ENCODE measurements at places on chromosomes 11 and 22.

DNA sequence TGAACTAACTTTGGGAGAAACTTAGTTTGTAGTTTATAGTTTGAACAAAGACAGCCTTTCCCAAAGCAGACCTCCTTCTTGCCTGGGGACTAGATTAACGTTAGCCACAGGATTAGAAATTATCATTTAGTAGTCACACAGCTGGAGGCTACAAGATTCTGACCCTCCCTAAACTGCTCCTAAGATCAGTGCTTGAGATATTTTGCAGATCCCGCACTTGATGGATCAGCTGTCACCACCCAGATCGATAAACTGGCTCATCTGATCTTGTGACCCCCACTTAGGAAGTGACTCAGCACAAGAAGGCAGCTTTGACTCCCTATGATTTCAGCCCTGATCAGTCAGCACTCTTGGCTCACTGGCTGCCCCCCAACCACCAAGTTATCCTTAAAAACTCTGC is 1.6 kb downstream of the SLC22A24 start:
- DNase-seq = no peak

GRCh38 chr11:113110046-113110445 is 148.8 kb downstream of the NCAM1 start:
- no peak for DNase-seq

DNA sequence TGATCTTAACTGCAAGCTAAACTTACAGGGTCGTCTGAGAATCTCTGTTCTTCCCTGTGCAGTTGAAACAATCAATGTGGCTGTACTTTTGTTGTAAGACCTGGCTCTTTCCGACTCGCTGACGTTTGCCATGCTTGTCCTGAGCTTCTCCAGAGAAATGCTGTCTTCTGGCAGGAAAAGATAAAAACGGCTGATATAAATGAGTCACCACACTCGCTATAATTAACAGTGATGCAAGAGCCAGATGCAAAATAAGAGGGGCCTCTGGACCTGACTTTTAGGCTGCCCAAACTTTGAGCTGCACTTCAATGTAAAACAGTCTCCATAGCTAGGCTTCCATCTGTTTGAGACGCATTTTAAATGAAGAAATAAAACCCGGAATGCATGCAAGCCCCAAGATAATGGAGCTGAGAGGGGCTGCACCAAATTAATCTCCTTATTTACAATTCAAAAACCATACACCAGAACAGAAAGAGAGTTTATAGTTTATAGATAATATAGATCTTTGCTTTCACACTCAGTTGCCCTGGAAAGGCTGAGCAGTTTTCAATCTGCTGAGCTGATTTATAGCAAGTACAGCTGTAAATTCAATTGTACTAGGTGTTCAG is 48.5 kb downstream of the WT1 start:
- DNase-seq = no peak

DNA sequence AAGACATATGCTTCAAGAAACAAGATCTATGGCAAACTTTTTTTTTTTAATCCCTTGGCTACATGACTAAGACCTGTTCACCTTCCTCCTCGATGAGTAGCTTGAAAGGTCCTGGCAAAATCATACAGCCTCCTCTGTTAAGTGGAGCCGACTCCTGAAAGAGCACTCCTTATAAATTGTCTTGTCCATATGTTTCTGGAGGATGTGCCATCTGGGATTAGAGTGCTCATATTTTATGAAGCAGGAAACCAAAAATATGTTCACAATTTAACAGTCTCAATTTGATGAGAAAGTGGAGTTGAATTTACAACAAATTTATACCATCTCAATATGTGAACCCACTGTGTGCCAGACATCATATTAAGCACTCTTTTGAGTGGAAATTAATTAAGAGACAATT is 912.1 kb upstream of the FAT3 start:
- no peak for DNase-seq

DNA sequence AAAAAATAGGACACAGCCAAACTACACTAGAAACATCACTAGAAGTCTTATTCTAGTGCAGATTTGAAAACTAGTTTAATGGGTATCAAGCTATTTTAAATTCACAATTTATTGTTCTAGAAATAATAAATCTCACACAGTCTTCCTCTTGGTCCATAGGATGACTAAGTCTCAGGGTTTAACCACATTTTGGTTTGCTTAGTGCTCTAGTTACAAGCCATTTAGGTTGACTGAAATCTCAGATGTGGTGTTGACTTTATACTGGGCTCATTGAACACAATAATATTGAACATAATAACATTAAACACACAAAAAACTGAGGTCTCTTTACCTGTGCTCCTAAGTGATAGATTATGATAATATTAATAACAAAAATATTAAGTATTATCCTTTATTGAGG is 760.3 kb upstream of the CCDC179 start:
- no peak for DNase-seq

GRCh38 chr11:88357323-88358039 is 19.9 kb upstream of the CTSC start:
- no peak for DNase-seq
